OCI-LY7 (cell line): ENCODE measurements at places on chromosomes 5 and 9. TPM values are rescaled to one million over a fixed set of nuclear protein-coding genes. Genes with fewer than 3 reads are reported as not detected.

Gene SLC27A6
- total RNA-seq, result not detected in 2 replicates

GRCh38 chr5:136043551-136043950 is 14.8 kb downstream of the TGFBI start:
- no peak for DNase-seq

Gene SH3TC2
- total RNA-seq, result not detected in 2 replicates

DNA sequence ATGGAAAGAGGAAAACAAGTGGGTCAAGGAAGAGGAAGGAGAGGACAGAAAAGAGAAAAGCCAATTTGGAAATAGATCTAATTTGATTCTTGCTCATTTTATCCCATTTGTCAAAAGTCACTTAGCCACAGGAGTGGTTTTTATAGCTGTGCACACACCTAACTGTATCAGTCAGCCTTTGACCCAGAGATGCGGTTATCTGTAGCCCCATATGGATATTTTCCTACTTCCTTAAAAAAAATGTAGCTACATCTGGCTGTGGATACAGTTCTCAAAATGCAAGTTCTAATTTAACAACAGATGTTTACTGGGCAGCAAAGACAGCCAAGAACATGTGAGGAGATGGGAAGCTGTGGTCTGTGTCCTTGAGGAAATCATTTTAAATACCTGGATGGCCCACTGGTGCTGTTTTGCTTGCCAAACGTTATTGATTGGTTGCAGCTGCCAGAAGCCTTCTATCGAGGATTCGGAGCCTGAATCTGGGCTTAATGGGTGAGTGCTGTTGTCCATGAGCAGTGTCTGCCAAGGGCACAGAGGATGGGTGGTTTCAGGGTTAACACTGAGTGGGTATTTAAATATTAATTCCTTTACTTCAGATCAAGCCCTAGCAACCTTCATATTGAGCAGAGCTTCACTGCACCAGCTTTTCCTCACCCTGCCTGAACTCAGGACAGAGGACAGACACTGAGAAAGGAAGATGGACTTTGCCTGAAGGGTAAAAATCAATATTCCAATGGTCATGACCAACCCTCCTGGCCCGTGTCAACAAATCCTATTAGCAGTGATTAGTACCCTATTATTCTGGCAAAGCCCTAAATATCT is 92.2 kb downstream of the APBA1 start:
- DNase-seq, result no peak

Gene FBP2
- total RNA-seq, result not detected in 2 replicates

DNA sequence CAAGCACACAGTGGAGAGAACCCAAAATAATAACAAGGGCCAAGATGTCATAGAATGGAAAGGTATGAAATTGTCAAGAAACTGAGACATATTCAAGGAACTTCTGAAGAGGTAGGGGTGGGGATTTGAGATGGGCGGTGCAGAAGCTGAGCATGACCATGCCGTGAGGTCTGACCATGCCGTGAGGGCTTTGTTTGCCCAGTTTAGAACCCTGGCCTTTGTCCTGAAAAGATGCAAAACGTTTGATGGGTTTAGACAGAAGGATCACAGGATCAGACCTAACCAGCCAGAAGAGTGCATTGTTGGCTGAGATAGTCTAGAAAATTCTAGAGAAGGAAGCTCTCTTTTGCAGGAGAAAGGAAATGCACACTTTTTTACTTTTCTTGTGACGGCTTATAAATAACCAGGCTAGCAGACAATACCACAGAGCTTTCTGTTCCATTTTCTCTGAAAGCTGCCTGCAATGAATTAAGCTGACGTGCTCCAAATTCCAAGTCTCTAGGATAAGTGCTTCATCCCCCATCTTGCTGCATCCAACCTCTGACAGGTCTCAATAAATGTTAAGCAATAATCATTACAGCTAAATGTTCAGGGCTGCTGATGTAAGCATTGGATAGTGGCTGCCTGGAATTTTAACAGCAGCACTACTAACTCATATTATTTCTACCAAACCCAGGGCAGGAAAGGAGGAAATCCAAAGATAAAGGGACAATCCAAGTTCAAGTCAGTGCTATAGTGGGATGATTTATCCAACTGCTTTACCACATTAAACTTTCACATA is 110.9 kb upstream of the IL6ST start:
- no peak for DNase-seq

Gene AK8
- total RNA-seq, result 0.27 TPM in 1 of 2 replicates, not detected in the other

Gene FBLL1
- not detected in 2 replicates for total RNA-seq

- no peak for DNase-seq
Observed at GRCh38 chr9:35431467-35431866, 58.4 kb upstream of the RUSC2 start.

DNA sequence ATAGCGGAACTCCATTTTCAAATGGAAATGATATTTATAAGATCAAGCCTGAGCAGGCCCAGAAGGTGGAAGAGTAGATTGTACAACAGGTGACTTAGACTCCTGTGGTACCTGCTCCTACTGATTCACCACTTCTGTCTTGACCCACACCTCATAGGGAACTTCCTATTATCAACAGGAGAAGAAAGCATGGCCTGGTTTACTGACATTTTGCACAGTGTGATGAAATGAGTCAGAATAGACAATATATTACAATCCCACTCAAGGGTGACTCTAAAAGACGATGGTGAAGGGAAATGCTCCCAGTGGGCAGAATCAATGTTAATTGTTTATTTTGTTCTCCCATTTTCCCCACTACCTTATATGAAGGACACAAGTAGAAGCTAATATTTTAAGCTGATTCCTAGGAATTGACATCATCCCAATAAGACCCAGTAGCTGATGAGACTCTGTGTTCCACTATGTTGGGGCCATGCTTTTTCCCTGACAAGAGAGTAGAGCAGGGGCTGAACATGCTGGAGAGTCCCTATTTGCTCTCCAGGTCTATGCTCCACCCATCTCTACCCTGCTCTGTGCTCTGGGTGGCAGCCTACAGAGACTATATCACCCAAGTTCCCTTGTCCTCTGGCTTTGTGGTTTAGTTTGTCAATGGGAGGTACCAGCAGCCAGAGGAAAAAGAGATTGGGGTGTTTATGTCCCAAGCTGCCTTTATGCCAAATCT is 163.4 kb upstream of the FSTL4 start:
- DNase-seq, result no peak

Gene SHISAL2B
- not detected in 2 replicates for total RNA-seq

Gene ZFP62
- 69.2 and 79.1 TPM in 2 replicates for total RNA-seq

Gene SHOC1
- not detected in 2 replicates for total RNA-seq

Gene SH3RF2
- total RNA-seq, result not detected in 2 replicates

DNA sequence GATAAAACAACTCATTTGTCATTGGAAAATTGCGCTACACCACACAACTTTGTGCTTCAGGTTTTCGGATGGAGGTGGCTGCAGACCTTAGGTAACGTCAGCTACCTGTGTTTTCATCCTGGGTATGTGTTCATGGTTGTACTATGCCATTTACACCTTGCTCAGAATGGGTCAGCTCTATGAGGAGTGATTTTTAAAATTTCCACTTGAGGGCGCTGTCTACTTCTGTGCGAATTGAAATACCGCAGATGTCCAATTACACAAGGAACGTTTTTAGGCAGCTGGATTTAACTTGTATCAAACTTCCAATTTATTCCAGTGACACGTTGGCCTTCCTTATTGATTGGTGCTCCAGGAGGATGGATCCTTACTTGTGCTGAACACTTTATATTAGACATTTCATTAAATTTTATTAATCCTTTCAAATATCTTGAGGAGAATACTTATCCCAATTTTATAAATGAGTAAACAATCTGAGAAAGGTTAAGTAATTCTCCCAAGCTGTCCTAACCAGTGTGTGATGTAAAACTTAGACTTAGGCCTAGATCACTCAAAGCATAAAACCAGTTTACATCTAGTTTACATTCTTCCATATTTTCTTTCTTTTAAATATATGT is 23.4 kb downstream of the DMRTA1 start:
- DNase-seq, result peak; percentile 88

Gene PCDHB10
- not detected in 2 replicates for total RNA-seq

- no peak for DNase-seq
Observed at GRCh38 chr5:78317515-78317914, 23.0 kb upstream of the AP3B1 start.
